ENCODE measurements at places on chromosomes 7 and 10.

GRCh38 chr10:69092959-69093850 lies 5.3 kb downstream of the SRGN start:
- no peak for DNase-seq

DNA sequence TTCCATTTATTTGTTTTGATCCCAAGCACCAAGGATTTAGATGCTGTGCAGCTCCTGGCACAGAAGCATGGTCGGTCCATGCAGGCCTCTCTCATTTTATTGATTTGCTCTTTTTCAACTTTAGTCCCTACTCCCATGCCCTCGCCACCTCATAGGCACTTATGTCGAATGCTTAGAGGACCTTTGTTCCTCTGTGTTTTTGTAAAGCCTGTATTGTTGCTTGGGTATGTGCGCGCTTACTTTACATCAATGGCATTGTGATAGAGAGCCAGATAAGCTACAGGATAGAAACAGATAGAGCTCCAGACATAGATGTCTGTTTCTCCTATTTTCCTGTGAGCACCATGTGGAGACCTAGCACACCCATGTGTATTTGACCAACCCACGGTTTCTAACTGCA lies 225.0 kb downstream of the PAXIP1 start:
- DNase-seq, result no peak

- no peak for DNase-seq
Observed at GRCh38 chr7:96824686-96825085, 115.0 kb upstream of the SEM1 start.

GRCh38 chr7:366161-366803 lies 76.3 kb downstream of the FOXL3 start:
- no peak for DNase-seq
